Retinal pigment epithelial cell (primary cell): ENCODE measurements at places on chromosomes 2 and 18.

DNA sequence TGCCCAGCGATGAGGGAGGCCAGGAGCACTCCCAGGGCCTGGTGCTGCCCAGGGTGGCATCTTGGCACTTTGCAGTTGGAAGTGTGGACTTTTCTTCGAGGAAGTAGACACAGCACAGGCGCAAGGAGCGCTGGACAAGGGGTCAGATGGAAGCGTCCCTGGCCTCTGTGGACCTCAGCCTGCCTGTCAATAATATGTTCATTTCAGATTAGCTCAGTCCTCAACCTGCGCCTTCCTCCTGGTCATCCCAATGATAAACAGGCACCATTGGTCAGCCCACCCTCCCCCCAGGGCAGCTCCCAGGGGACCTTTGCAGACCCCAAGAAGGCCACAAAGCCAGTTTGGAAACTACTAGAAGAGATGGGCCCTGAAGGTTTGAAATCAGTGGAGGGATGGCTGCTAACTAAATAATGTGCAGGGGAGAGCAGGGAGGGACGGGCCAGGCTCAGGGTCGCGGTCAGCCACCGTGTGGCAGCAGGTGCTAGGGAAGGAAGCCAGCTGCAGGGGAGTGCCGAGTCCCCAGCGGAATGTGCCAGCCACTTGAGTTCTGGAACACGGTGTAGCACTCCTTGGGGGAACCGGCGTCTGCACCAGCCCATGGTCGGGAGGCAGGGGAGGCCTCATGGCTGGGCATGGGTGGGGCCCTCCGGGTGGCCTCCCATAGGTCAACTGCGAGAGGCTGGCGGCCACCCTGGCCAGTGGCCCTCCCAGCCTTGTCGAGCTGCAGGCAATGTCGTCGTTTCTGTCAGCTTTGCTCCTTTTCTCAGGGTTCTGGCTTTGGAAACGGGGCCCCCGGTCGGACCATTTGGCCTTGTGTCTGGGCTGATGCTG, 59.9 kb downstream of the ADI1 start:
- no peak for DNase-seq

DNA sequence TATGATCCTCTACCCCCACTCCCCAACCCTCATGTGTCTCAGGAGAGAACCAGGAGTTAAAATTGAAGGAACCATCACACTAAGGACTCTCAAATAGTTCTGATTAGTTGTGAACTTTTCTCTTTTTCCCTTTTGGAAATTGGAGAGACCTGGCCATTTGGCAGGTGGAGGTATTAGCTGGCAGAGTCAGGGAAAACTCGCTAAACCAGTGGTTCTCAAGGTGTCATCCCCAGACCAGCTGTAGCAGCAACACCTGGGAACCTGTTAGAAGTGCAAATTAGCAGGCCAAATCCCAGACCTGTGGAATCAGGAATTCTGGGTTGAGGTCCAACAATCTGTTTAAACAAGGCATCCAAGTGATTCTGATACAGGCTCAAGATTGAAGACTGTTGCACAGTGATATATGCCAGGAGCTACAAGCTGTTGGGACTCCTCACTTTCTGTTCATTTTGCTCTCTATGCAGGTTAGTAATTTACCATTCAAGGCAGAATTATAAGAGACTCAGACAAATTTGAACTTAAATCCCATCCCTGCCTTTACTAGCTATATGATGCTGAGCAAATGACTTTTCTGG, 2.8 kb upstream of the TMEM131 start:
- DNase-seq, result no peak

DNA sequence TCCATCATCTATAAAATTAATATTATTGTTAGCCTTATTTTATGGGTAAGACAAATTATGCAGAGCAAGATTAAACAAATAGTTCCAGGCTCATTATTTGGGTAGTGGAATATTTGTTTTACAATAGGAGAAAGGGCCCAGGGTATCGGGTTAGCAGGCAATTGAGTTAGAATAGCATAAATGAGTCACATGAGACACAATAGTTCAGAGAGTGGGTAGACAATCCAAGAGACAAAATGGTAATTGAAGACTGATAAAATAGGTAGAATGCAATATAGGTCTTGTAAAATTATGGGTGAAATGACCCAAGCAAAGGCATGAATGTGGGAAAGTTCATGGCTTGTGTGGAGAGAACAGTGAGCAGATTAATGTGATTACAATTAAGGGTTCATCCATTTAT, 790.9 kb upstream of the GCFC2 start:
- no peak for DNase-seq

DNA sequence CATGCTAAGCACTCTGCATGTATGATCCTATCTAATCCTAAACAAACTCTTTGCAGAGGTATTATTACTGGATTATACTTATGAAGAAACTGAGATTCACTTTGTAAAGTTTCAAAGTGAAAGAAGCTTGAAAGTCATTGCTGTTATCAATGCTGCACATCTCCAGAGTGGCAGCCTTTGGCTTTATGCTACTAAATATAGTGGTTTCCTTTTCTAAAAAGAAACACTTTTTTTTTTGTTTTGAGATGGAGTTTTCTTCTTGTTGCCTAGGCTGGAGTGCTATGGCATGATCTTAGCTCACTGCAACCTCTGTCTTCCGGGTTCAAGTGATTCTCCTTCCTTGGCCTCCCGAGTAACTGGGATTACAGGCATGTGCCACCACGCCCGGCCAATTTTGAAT, 114.9 kb upstream of the RAB27B start:
- no peak for DNase-seq

DNA sequence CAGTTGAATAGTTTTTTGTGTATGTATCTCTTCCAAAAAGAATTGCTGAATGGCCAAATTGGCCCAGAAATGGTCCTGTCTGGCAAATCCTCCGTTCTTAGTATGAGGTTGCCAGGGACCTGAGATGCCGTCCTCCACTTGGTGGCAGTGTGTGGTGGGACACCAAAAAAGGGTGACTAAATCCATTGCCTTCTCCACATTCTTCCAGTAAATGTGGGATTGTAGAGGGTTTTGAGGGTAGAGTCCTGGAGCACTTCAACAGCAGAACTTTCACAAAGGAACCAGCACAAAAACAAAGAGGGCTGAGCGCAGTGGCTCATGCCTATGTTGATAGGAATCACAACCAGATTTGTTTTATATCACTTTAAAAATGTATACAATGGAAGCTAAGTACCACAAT, 199.9 kb downstream of the BCL2 start:
- no peak for DNase-seq

- DNase-seq, result no peak
These were observed 8.7 kb upstream of the TEX44 start for GRCh38 chr2:231583982-231584381.

- DNase-seq, result no peak
These were observed 40.6 kb upstream of the LAMA1 start for GRCh38 chr18:7158216-7158615.

DNA sequence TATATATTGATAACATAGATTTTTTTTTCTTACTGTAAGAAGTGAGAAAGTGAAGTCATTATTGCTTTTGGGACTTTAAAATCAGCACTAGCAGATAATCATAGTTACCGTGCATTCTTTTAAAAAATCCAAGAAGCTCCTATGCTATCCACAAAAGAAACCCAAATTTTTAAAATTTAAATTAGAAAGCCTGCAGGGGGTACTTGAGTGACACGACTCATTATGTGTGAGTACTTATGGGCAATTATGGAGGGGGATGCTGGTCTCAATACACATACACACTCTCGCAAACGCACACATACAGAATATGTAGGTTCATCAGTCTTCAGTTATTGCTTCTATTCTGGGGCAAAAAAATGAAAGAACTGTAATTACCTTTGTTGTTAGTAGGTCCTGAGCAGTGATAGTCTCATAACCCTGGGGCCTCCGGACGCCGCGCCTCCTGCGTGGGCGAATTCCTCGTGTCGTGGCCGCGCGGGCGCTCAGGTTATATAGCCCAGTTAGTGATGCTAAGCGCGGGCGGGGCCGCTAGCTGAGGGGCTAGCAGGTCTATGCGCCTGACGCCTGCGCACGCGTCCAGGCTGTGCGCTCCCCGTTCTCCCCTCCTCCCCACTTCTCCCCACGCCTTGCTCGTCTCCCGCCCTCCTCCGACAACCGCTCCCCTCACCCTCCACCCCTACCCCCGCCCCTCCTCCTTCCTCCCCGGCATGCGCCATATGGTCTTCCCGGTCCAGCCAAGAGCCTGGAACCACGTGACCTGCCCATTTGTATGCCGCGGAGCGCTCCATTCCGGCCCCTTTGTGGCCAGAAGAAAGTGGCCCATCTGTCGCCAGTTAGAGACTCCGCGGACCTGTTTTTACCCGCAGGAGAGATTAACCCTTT, at the start of gene NEUROD1:
TSS of gene NEUROD1 (minus strand) at position 463 of the 882 bp plus-strand sequence. CDS start 1,657 bp downstream, outside the sequence.
- DNase-seq, result no peak

DNA sequence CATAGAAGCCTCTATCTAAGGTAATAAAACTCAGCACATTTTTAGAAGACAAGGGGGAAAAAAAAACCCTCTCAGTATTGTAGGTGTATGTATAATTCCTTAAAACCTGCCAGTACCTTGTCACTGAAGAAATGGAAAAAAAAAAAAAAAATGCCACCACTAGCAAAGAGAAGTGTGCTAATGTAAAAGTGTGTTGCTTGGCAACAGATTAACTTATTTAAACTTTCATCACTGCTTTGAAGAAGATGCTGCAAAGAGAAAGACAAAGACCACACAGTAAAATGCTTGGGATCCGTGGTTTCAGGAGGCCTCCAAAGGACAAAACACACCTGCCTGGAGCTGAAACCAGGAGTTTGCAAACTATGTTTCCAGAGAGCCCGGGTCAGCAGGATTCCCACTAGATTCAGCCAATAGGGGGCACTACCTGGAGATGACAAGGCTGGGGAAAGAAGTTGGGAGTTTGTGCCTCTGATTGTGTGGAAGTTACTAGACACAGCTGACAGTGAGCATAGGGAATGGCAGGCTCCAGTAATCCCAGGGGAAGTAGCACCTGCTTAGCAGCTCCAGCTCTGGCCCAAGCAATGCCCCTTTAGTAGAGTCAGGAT, 169.1 kb upstream of the TRIB2 start:
- no peak for DNase-seq
